ENCODE measurements at places on chromosomes 12 and 14.

- no peak for DNase-seq
Observed at GRCh38 chr12:111209811-111210210, 159.1 kb downstream of the PHETA1 start.

GRCh38 chr12:50221228-50222008 lies 54.2 kb upstream of the CERS5 start:
- peak; percentile 79 for DNase-seq

DNA sequence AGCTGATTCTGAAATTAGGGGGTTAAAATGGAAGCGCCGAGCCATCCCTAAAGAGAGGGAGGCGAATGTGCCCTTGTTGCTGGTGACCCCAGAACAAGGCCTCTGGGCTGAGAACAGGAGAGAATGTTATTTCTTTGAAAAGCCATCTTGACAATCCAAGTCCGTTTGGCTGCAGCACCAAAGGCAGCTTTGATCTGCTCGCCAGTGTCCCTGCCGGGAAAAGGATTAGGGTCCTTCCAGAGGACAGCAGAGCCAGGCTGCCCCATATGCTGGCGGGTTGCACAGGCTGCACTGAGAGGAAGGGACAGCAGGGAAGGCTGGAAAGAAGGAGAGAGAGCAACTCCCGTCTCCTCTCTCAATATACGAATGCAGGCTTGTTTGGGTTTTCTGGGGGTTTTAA lies 141.7 kb downstream of the TMEM132C start:
- DNase-seq, result no peak

- DNase-seq, result no peak
Observed at GRCh38 chr12:103468837-103469236, 26.9 kb downstream of the C12orf42 start.

- DNase-seq, result no peak
Observed at GRCh38 chr12:108589028-108589839, 8.7 kb downstream of the TMEM119 start.

- DNase-seq, result no peak
Observed at GRCh38 chr12:104740668-104741067, 217.4 kb downstream of the SLC41A2 start.

DNA sequence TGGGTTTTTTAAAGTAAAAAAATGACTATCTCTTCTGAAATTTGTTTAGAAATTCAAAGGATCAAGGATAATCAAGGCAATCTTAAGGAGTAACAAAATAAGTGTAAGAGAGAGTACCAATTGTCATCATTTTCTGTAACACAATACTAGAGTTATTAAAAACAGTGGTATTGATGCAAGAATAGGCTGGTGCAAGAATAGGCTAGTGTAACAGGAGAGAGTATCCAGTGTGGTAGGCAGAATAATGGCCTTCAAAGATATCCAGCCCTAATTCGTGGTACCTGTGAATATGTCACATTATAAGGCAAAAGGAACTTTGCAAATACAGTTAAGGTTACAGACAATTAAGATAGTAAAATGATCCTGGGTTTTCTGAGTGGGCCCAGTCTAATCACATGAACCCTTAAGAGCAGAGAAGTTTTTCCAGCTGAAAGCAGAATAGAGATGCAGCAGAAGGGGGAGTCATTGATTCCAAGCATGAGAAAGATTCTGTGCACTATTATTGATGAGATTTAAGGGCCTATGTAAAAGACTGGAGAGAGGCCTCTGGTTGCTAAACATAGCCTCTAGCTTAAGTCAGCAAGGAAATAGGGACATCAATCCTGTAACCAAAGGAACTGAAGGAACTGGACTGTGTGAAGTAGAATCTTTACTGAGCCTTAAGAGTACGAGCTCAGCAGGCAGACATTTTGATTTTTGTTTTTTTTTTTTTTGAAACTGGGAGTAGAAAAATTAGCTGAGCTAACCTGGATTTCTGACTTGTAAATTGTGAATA lies 134.1 kb downstream of the GPHN start:
- no peak for DNase-seq
